SIG-M5 (cell line): ENCODE measurements at places on chromosomes 7 and 10.

GRCh38 chr10:132632091-132632561 is 94.5 kb downstream of the INPP5A start:
- DNase-seq: no peak

GRCh38 chr7:98075801-98076200 is 30.9 kb upstream of the LMTK2 start:
- DNase-seq: no peak

DNA sequence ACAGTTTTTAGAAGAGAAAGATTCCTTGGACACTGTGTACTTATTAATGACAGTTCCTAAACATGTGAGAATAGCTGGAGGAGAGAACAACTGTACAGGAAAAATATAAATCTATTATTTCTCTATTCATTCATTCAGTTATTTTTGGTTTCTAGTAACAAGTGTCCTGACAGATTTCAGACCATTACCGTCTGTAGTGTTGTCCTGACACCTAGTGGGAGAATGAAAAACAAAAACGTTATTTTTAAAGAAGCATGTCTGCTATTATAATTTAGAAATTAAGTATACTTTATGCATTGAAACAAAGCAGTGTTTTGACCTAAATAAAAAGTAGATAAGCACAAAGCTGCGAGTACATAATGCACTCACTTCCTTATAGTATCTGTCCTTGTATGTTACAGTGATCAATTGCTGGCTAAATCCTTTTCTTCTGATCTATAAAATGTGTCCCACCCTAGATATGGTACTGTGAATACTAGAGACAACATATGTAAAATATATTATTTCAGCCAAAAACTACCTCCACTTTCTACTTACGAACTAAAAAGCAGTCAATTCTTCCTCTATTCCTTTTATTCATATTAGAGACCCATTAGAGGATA is 575.6 kb downstream of the ARL4A start:
- DNase-seq: no peak

DNA sequence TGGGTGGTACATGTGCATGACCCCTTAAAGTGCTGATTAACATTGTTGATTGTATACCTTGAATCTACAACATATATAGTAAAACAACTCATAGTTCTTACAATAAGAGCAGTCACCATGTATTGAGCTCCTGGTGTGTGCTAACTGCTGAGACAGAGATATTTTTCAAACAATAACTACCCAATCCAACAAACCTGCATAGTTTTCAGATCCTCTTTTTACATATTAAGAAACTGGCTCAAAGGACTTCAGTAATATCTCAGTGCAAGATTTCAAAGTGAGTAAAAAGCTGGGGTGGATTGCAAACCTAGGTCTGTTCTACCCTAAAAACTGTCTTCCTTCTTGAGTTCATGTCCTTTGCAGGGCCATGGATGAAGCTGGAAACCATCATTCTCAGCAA is 272.2 kb downstream of the SNX13 start:
- no peak for DNase-seq

DNA sequence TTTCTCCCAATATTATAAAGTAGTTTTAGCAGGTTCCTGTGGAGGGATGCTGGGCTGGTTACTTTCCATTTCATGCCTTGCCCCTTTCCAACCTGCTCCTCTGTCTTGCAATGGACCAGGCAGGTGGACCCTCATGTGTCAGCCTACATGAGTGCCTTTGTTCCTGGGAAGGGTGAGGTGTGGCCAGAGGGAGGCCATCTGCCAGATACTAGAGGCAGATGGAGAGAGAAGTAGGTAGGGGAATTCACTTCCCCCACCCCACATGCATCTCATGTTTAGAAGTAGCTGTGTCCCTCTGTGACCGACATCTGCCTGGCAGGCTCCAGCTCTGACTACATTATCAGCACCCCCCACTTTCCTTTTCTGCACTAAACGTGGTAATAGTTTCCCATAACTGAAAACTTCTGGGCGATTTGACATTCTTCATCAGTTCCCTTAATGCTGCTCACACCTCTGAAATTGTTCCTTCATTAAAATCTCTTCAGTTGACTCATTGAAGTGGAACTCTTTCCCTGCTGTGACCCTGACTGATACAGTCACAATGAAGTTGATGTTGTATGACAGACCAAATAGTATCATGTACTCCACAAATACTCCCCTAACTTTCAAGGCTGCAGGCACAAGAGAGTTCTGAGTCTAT is 396.3 kb upstream of the FZD8 start:
- no peak for DNase-seq

GRCh38 chr10:48271047-48271730 is 3.3 kb downstream of the FRMPD2 start:
- no peak for DNase-seq

- no peak for DNase-seq
Observed at GRCh38 chr10:29791773-29792172, 157.0 kb upstream of the SVIL start.

GRCh38 chr7:68015978-68016532 is 1019.4 kb downstream of the TYW1 start:
- no peak for DNase-seq

- DNase-seq: no peak
Observed at GRCh38 chr7:1693991-1694524, 24.0 kb downstream of the ELFN1 start.

DNA sequence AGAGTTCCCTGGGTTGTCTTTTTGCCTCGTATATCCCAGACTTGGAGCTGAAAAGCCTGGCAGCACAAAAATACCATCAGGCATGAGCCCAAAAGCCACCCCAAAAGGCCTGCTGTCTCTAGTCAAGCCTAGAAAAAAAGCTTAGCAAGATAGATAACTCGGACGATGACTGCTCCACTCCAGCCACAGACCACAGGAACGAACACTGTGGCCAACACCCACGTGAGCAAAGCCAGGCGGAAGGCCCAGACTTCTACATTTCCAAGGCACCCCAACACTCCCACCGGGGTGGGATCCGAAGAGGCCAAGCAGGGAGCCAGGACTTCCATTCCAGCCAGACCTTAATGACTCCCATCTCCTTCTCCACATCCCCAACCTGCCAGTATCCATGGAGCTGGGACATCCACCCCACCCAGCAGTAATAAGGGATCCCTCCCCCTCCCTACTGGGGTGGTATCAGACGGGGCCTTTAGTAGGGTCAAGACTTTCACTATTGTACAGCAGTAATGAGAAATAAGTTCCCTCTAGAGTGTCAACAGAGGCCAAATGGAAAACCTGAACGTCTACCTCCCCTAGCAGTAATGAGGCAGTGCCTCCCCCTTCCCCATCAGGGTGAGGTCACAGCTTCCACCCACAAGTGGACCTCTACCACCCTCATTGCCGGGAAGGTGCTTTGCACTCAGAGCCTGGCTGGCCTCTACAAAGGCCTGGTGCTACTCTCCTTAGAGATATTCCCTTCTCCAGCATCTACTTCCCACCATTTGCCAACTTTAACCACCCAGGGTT is 23.0 kb downstream of the PRLHR start:
- DNase-seq: no peak

- no peak for DNase-seq
Observed at GRCh38 chr10:62610649-62611229, 193.8 kb upstream of the ADO start.

DNA sequence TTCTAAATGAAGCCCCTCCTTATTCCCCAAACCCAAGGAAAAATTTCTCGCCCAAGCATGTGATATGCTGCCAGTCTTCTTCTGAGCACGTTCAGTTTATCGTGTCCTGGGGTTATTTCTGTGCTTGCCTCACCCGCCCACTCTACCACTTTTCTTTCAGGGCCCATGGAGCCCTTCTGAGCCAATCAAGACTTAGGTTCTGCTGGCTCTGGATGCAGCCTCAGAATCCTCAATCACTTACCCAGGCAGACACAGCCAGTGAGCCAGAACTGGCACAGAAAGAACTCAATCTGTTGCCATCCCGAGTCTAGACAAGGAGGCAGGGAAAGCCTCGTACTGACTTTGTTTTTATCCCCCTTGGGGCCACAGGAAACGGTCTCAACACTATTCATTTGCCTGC is 34.2 kb upstream of the C10orf90 start:
- no peak for DNase-seq

DNA sequence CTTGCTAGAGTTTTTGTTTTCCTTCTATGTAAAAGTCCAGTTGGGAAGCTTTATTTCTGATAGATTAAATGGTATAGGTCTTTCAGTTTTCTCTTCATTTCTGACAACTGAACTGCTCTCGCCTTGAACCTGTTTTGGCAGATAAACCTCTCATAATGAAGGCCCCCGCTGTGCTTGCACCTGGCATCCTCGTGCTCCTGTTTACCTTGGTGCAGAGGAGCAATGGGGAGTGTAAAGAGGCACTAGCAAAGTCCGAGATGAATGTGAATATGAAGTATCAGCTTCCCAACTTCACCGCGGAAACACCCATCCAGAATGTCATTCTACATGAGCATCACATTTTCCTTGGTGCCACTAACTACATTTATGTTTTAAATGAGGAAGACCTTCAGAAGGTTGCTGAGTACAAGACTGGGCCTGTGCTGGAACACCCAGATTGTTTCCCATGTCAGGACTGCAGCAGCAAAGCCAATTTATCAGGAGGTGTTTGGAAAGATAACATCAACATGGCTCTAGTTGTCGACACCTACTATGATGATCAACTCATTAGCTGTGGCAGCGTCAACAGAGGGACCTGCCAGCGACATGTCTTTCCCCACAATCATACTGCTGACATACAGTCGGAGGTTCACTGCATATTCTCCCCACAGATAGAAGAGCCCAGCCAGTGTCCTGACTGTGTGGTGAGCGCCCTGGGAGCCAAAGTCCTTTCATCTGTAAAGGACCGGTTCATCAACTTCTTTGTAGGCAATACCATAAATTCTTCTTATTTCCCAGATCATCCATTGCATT is 27.1 kb downstream of the MET start:
- DNase-seq: no peak

DNA sequence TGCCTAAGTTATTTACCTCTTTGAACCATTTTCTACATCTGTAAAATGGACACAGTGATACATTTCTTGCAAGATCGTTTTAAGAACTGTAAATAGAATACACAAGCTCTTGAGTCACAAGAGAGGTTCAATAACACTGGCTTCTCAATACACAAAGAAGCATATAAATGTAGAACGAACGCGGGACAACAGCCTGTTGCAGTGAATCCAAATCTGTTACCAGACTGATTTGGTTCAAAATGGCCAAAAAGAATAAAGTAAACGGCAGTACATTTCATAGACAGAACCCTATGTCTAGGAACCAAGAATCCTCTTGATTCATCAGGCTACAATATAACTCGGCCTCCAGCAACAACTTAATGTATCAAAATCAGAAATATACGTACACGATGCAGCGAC is 701 bp downstream of the MTPAP start:
- DNase-seq: no peak

- DNase-seq: no peak
Observed at GRCh38 chr7:105354383-105354782, 34.3 kb downstream of the SRPK2 start.

DNA sequence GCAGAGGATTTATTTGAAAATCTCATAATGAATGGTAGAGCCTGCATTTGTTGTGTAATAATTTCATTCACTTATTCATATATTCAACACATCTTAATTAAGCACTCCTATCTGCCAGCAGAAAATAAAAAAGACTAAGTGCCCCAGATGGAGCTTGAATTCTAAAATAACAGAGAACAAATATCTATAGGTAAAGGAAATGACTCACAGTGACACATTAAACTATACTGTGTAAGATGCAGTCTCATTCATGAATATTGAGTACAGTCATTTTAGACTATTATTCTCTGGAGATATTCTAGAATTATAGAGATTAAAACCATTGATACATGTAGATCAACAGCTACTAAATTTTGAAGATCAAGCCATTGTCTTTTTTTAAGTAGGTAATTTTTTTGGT is 72.1 kb downstream of the PTPRZ1 start:
- DNase-seq: no peak

GRCh38 chr7:33050535-33051318 is 11.8 kb downstream of the NT5C3A start:
- DNase-seq: peak; percentile 48

DNA sequence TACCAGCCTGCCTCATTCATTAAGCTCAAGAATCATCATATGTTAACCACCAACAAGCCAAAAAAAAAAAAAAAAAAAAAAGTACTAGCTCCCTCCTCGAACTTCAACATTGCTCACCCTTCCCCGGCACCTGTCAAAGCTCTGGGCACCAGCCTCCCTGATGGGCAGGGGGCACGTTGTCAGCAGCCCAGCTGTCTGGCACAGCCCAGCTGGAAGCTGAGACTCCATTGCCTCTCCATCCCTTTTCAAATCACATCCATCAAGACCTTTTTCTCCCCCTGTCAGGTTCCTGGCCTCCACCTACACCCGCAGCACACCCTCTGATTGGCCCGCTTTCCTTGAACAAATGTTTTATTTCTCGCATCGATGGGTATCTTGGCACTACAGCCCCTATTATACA is 913.3 kb upstream of the AUTS2 start:
- no peak for DNase-seq

DNA sequence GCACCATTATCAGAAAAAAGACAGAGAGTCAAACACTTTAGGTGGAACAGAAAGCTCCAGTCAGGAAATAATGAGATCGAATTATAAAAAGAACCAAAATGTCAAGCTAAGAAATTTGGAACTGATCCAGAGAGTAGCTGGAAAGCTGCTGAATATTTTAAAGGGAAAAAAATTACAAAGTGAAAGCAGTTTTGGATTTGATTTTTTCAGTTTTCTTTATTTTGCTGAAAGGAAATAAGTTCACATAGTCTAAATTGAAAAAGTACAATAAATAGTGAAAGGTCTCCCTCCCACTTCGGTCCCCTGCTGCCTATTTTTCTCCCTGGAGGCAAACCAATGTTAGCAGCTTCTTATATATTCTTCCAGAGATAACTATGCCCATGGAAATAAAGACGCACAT is 11.3 kb upstream of the TOMM7 start:
- no peak for DNase-seq

- no peak for DNase-seq
Observed at GRCh38 chr10:51800121-51800520, 100.7 kb upstream of the CSTF2T start.

GRCh38 chr7:104328296-104328969 is at the start of gene LHFPL3:
Gene LHFPL3 (plus strand): TSS chr7:104328603.
- DNase-seq: no peak

- DNase-seq: no peak
Observed at GRCh38 chr10:63633677-63634487, 112.7 kb downstream of the REEP3 start.

GRCh38 chr7:117069379-117069778 is 116.1 kb downstream of the ST7 start:
- DNase-seq: no peak

- DNase-seq: no peak
Observed at GRCh38 chr10:118966850-118967125, 62.7 kb upstream of the NANOS1 start.

- DNase-seq: no peak
Observed at GRCh38 chr7:134907000-134907399, 79.3 kb upstream of the AGBL3 start.

GRCh38 chr10:122847782-122848604 is 2.3 kb upstream of the CUZD1 start:
- no peak for DNase-seq
